Fibroblast of skin of back (primary cell): ENCODE measurements at places on chromosomes 7 and 10.

- peak; percentile 47 for DNase-seq
Measured at GRCh38 chr10:99172128-99172738, 63.4 kb downstream of the HPSE2 start.

DNA sequence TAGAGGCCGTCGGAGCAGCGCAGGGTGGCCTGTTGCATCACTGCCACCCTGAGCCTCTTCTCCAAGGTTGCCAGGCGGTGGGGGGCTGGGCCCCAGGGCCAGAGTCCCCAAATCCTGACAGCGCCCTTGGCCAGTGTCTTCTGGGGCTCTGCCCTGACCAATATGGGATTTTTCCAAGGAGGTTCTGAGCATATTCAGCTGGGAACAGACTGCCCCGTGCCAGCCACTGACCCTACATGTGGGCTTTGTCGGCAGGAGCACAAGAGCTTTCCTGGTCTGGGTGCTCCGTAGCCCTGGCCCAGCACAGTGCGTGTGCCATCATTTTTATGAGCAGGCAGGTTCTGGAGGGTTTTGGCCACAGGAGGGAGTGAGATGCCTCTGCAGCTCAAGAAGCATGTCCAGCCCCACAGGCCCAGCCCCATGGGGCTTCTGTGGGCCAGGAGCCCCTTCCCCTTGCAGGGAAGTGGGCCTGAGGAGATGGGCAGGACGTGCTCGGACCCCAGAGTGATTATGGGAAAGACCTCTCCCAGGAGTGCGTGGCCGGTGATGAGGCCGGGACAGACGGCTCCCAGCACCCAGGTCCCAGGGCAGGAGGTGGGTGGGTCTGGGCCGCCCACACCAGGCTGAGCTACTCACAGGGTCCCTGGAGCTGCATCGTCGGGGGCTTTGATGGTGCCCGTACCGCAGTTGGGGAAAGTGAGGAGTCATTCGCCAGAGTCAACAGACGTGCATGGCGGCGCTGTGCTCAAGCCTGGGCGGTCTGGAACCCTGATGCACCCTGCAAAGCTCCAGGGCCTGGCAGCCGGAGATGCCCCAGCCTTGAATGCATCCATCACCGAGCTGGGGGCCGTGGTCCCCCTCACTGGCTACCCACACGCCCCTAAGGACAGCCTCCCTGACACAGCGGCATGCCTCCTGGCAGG is 66.6 kb downstream of the PWWP2B start:
- DNase-seq = no peak

GRCh38 chr10:87818505-87819288 is 671 bp upstream of the ATAD1 start:
- peak; percentile 26 for DNase-seq

GRCh38 chr10:1609648-1609970 is 127.7 kb downstream of the ADARB2 start:
- no peak for DNase-seq

GRCh38 chr10:102242118-102242485 is 790 bp upstream of the PITX3 start:
- no peak for DNase-seq

GRCh38 chr7:31933481-31933880 is 136.7 kb downstream of the PDE1C start:
- no peak for DNase-seq

DNA sequence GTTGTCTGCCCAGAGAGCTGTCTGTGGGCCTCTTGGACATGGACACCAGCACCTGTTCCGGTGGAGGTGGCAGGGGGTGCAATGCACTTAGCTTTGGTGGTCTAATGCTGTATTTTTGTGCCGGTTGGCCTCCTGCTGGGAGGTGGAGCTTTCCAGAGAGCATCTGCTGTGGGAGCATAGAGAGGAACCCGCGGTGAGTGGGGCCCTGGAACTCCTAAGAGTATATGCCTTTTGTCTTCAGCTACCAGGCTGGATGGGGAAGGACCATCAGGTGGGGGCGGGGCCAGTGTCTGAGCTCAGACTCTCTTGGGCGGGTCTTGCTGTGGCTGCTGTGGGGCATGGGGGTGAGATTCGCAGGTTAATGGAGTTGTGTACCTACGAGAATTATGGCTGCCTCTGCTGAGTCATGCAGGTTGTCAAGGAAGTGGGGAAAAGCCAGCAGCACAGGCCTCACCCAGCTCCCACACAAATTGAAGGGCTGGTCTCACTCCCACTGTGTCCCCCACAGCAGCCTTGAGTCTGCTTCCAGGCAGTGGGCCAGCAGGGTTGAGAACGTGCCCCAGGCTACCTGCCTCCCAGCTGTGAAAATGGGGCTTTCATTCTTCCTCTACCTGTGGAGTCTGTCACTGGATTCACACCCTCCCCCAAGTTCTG is 29.0 kb downstream of the JAKMIP3 start:
- DNase-seq = no peak

- no peak for DNase-seq
Measured at GRCh38 chr7:134844200-134844599, 64.8 kb downstream of the CALD1 start.

GRCh38 chr7:140192620-140193019 is 15.8 kb upstream of the KDM7A start:
- DNase-seq = no peak

DNA sequence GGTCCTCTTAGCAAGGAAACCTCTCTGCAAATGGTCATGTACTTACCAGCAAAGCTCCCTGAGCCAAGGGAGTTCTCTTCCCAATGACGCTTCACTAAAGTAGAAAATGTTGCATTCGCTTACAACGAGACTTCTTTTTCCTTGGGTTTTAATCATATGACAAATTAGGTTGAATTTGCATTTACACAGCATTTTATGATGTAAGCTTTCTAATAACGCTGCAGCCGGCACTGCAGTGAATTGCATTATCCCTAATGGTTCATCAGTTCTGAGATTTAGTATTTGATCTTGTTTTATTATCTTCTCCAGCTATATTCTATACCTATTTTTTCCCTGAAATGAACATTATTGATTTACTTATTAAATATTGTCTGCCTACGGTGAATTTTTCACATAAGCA is 339.3 kb upstream of the PFKP start:
- DNase-seq = no peak

- DNase-seq = no peak
Measured at GRCh38 chr7:96305915-96306314, 16.0 kb downstream of the SLC25A13 start.

- no peak for DNase-seq
Measured at GRCh38 chr7:36684954-36685353, 39.3 kb downstream of the AOAH start.

DNA sequence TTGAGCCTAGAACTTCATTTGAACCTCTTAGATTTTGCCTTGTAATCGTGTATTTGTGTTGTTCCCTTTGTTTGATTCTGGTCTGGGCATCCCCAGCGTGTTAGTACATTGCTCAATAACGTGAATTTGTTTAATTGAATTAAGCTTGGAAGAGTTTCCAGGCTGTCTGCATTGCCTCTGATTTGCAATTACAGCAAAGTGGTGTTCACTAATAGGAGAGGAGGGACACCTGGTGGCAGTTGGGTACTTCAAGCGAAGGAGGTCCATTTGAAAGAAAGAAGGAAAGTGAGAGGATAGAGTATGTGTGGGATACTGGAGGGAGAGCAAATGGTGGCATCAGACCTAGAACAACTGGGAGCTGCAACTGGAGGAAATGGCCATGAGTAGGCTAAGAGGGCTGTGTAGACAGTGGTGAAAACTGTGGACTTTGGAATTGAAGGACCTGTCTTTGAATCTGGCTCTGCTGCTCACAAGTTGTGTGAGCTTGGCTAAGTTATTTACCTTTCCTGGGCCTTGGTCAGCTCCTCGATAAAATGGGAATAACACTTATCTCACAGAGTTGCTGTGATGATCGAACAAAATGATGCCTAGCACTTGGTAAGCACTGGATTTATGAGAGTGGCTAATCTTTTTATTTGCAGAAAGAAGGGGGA is 15.1 kb downstream of the LSMEM1 start:
- peak; percentile 64 for DNase-seq

- DNase-seq = no peak
Measured at GRCh38 chr10:5568984-5569383, 44.2 kb downstream of the CALML3 start.

DNA sequence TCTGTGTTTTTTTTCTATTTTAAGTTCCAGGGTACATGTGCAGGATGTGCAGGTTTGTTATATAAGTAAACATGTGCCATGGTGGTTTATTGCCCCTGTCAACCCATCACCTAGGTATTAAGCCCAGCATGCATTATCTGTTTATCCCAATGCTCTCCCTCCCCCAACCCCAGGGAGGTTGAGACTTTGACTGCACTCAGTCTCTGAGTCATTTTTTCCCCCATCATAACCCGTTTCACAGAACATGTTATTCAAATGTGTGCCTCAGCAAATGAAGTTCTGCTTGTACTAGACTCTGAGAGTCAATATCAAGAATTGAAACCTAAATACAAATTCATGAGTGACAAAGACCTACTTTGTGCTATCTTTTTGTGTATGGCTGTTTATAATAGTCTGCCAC is 70.0 kb upstream of the CYP26C1 start:
- peak; percentile 42 for DNase-seq

DNA sequence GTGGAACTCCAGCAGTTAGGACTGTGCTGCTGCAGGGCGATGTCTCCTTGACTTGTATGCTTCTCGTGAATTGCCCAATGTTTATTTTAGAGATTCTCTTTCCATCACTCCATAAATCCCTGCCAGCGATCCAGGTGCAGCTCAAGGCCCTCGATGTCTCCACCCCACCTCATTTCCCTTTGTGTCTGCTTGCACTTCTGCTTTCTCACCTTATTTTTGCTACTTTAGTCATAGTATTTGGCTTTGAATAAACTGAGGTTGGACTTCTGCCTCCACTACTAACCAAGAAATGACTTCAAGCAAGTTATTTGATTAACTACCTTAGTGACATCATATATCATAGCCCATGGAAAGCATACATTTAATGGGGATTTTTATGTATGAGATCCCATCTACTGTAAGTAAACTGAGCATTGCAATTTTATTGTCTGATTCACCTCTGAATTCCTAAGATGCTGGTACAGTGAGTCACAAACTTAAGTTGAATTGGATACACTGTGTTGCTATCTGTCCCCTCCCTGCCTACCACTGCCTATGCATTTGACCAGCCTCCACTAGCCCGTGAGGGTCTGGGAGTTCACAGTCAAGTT is 255.8 kb downstream of the ABCA13 start:
- DNase-seq = peak; percentile 49

DNA sequence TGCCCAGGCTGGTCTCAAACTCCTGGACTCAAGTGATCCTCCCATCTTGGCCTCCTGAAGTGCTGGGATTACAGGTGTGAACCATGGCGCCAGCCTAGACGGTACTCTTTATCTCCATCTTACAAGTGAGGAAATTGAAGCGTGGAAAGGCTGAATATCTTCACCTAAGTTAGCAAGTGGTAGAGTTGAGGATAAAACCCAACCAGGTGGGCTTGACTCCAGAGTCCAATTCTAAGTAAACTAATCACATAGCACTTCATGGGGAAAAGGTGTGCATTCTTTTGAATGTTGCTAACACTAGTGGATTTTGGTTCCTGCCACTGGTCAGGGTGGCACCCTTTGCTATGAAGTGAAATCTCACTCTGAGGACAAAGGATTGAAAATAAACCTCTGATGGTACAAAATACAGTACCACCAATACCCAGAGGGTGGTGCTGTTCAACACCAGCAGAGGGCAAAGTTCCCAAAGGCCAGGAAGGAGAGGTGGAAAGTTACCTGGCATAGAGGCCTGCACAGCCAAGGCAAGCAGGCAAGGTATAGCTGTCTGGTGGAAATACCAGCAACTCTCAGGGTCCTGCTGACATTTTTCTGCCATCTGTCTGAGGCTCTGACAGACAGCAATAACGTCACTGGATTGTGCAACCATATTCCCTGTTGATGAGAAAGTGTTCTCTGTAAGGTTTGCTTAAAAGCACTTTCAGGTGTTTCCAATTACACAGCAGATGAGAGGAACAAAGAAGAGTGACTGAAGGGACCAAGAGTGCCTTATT is 17.6 kb downstream of the ZDHHC16 start:
- DNase-seq = peak; percentile 42

DNA sequence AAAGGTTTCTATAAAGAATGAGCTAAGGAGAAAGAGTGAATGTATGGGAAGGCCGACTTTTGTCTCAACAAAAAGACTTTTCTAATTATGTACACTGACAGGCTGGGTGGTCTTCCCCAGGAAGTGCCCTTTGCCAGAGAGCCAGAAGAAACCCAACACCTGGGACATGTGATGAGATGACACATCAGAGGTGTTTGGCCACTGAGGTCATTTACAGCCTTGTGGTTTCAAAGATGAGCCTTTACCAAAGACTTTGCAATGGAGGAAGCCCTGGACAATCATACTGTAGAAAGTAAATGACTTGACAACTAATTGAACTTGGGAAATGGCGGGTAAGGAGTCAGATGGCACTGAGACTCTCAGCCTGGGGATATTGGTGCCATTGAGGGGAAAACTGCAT is 3.4 kb upstream of the NRG3 start:
- DNase-seq = no peak

DNA sequence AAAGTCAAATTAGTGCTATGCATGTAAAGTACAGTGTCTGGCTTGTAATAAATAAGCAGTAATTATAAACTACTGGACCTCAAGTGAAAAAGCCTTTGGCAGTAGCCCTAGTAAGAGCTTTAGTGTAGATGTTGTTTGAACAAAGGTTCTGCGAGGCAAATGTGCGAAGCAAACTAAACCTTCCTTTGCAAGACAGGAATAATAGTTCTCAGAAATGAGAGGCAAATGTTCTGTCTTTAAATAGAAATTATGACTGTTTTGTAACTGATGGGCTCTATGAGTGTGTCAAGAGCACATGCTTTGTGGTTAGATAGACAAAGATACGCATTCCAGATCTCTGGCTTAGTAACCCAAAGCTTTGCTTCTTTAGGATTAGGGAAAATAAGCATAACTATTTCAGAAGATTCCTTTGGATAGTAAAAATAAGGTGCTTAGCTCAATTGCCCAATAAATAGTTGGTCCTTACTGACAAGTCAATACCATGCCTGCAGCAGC is 169.2 kb upstream of the CDC14C start:
- peak; percentile 1 for DNase-seq

- peak; percentile 72 for DNase-seq
Measured at GRCh38 chr10:102455893-102456471, 4.6 kb upstream of the C10orf95 start.

DNA sequence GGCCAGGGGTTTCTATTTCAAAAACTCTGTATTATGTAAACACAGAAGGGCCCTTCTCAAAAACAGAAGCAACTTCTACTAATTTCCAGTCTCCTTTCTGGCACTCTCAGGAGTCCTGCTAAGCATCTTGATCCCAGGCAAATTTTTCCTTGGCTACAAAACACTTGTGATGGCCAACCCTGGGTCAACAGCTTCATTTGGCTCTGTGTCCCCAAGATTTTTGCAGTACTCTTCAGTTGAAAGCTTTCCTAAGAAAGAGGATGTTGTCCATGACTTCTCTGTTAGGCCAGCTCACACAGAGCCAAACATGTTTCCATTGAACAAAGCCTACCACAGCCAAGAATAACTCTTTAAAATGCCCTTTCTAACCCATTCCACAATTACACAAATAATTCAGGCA is 99.0 kb upstream of the EGR2 start:
- no peak for DNase-seq
